ENCODE measurements at places on chromosomes 1 and 21.

DNA sequence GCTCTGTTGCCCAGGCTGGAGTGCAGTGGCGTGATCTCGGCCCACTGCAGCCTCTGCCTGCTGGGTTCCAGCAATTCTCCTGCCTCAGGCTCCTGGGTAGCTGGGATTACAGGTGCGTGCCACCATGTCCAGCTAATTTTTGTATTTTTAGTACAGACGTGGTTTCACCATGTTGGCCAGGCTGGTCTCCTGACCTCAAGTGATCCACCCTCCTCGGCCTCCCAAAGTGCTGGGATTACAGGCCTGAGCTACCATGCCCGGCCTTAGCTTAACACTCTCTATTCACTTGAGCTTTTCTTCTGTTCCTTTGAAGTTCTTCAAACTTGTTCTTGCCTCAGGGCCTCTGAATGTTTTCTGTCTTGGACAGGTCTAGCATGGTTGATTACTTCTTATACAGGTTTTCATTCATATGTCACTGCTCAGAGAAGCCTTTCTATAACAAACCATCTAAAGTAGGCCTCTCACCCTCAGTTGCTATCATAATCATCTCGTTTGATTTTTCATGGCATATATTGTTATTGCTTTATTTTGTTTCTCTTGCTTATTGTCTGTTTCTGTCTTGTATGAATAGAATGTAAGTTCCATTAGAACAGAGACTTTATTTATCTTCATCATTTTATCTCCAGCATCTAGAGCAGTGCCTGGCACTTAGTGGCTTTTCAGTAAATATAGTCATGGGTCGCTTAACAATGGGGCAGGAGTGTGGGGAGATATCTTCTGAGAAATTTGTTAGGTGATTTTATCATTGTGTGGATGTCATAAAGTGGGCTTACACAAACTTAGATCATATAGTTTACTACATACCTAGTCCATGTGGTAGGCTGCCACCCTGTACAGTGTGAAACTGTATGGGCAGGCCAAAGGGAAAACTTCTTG lies 12.1 kb downstream of the OSBPL9 start:
- DNase-seq: no peak

DNA sequence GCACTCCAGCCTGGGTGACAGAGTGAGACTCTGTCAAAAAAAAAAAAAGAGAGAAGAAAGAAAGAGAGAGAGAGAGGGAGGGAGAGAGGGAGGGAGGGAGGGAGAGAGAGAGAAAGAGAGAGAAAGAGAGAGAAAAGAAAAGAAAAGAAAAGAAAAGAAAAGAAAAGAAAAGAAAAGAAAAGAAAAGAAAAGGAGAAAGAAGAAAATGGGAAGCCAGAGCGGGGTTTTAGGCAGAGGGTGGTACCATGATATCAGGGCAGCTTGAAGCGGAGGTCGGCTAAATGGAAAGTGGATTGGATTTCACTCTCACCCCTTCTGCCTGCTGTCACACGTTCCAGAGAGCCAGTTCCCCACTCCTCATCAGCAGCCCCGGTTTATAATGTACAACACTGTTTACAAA lies 1.9 kb downstream of the TMCO4 start:
- DNase-seq: no peak

DNA sequence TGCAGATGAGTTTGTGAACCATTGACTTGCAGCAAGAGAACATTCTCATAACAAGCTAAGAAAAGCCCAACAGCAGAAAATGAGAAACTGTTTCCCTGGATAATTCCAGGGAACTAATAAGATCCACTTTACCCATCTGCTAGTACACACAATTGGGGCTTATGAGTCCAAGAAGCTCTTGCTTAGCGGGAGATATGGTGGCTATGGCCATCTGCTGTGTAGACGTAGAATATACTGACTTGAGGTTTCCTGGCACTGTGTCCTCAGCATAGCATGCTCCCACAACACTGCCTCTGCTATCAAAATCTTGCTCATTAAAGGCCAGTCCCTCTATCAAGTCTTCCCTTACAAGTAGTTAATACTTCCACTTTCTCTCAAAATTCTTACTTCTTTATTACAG lies 6.8 kb upstream of the RXRG start:
- DNase-seq: no peak

DNA sequence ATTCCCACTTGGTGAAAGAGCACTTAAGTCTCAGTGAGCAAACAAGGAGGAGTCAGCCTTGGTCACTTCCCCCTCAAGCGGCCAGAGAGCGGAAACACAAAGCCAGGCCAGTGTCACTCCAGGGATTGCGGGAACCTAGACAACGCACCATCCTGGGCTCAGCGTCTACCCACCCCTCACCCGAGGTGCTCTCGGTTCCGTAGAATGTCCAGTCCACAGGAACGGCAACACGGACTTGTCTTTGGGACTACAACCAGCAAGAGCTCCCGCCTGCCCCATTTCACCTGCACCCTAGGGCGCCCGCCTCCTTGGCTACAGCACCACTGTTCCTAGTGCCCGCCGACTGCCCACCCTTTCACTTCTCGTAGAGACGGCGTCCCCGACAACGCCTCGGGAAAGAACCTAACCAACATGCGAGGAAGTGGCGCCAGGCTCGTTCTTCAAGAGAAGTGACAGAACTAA lies 509 bp downstream of the GDAP2 start:
- peak; percentile 72 for DNase-seq

DNA sequence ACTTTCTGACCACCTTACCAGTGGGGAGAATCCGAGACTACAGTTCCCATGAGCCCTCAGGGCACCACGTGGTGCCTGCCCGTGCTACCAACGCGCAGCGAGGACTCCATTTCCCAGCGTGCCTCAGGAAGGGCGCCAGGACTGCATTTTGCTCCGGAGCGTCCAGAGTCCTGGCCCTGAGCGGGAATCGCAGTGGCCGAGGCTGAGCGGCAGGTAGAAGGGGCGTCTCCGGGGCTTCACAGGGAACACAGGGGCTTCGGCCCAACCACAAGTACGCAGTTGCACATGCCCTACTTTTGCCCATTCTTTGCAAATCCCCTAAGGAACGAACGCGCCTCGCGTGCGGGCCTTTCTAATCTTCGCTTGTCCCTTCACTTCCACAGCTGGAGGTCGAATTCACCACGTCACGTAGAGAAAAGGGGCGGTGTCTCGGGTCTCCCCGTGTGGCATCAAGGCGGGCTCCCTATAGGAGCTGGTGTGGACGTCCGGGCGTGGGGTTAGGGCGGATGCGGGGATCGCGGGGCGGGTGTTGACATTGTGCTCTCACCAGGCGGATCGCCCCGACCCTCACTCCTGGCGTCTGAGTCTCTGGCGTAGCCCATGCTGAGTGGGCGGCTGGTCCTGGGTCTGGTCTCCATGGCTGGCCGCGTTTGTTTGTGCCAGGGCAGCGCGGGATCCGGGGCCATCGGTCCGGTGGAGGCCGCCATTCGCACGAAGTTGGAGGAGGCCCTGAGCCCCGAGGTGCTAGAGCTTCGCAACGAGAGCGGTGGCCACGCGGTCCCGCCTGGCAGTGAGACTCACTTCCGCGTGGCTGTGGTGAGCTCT lies at the start of gene BOLA1:
Gene BOLA1 (plus strand): TSS at position 109 of the 825 bp plus-strand sequence. CDS start 492 bp downstream, at position 601.
- peak; percentile 95 for DNase-seq

- DNase-seq: no peak
These were observed 77.9 kb downstream of the LAMC1 start for GRCh38 chr1:183101081-183101480.

DNA sequence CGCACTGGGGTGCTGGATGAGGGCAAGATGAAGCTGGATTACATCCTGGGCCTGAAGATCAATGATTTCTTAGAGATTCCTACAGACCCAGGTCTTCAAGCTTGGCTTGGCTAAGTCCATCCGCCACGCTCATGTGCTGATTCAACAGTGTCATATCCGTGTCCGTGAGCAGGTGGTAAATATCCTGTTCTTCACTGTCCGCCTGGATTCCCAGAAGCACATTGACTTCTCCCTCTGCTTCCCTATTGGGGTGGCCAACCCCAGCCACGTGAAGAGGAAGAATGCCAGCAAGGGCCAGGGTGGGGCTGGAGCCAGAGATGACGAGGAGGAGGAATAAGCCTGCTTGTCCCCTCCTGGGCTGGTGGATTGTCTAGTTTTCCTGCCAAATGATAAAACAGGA lies 2.2 kb upstream of the CBR3 start:
- DNase-seq: no peak

DNA sequence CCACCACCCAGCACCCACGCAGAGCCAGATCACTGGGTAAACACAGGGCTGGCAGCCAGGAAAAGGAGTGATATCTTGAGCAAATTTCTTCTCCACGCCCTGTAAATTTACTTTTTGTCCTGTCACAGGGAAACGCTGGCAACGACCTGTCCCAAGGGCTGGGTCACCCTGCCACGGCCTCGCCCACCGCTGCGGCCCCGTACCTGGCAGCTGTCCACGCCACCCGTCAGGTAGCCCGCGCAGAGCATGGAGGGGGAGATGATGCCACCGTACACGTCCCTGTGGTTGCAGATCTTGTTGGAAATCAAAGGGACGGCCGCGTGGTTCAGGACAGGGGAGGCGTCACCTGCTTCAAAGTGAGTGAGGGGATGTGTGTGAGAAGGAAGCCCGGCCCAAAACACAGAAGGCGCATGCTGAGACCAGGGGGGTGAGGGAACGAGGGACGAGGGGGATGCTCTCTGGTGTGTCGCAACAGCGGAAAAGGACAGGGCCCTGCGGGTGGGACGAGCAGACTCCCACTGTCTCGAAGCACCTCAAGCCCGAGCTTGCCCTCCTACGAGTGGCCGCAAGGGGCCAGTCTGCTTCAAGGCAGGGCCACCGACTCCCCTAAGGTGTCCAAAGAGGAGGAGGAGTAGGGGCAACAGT lies 10.1 kb upstream of the TFF1 start:
- no peak for DNase-seq

DNA sequence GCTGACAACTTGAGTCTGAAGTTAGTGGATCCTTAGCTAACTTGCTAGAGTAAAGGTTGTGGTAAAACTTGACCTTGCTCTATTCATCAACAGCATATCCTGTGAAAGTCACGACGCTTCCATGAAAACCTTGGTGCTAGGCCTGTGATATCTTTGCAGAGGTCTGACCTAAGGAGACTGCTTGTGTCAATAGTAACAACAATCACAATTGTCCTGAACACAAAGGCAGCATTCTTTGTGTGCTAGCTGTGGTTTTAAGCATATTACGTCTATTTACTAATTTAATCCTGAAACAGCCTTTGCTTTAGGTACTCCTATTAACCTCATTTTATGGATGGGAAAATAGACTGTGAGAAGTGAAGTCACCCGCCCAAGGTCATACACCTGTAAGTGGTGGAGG lies 2.8 kb upstream of the CLDN14 start:
- DNase-seq: no peak

DNA sequence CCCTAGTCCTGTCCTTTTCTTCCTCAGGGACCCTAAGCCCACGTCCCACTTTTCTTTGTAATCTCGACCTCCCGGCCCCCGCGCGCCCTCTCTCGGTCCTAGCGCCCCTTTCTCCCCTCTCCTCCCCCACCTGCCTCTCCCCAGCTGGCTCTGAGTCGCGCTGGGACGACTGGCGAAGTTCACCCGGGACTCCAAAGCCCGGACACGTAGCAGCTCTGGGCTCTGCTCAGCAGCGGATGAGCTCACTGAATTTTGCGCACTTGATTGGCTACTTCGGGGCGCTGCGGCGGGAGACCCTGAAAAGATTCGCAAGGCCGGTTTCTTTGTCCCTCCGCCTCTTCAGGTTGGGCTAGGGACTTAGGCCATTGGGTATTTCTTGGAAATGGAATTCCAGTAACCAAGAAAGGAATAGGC lies 16.3 kb upstream of the ACKR1 start:
- DNase-seq: peak; percentile 71

GRCh38 chr21:44855572-44855971 lies 17.9 kb downstream of the PTTG1IP start:
- no peak for DNase-seq

DNA sequence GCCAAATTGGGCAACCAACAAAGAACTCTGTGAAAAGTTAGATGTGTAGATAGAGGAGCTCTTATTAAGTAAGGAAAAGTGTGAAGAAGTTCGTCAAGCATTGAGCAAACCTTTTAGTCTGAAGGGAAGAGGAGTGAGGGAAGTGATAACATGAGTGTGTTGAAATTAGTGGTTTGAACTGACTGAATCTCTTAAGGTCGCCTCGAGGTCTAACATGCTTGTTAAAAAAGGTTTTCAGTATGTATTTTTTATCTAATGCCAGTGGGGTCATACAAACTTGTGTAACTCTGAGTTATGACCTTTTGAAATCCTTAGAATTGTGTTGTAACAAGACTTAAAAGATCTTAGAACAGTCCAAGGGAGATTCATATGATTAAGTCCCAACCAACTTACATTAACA lies 34.1 kb downstream of the SOAT1 start:
- peak; percentile 11 for DNase-seq

- DNase-seq: no peak
These were observed 579 bp upstream of the ZNF684 start for GRCh38 chr1:40530735-40531380.

DNA sequence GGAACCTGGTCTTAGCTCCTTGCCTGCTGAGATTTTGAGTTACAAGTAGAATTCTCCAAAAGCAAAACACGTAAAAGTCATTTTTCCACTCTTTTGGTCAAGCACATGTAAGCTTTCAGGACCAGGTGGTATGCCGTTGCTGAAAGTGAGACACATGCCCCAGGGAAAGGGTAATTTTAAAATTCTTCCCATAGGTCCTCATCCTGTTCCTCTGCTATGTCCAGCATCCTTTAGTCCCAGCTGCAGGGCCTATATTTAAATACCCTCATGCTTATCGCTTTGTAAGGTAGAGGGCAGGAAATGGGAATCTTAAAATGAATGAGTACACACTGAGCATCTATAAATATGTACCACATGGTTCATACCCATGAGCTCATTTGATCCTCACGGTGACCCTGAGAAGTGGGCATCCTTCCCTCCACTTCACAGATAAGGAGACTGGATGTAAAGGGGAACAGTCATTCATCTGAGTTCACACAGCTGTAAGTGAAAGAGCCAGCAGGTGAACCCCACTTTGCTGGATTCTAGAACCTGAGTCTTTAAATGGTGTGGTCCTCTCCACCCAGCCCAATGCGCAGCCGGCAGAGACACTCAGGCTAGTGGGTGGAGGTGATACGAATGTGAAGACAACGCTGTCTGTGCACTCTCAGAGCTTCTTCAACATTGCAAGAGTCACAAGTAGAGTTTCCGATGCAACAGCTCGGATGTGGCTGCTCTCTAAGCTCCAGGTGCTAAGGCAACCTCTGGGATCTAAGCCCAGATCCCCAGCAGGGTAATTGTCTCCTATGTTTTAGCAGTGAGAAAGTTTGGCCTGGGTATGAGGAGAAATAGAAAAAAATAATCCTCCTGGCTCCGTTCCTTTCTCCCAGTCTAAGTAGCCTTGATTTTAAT lies 163.5 kb downstream of the PLXNA2 start:
- DNase-seq: no peak

- no peak for DNase-seq
These were observed 36.3 kb upstream of the S1PR1 start for GRCh38 chr1:101200513-101200912.

- peak; percentile 40 for DNase-seq
These were observed 2.8 kb downstream of the S100A10 start for GRCh38 chr1:151990856-151991198.

DNA sequence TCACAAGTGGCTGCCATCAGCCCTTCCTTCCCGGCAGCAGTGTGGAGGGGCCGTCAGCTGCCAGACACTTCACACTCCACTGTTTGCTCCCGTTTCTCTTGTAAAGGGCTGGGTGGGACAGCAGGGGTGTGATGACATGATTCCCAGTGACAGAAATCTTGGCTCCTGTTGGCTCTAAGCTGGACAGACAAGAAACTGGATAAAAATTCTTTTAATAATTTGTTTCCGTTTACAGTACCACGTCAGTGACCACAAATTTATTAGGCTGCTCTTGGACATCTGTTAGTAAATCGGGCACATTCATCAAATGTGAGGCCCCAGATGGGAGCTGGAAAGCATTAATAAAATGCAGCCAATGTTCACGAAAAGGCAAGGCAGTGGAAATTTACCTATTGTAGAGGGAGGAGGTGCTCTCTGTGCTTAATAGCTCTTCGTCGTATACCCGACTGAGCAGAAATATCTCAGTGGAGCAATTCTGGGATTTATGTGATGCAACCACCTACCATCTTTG lies 353.7 kb upstream of the GREM2 start:
- no peak for DNase-seq

All from body of pancreas (tissue), 4 donors.